ENCODE measurements at places on chromosomes 2 and 18. TPM values are rescaled to one million over a fixed set of nuclear protein-coding genes. Genes with fewer than 3 reads are reported as not detected.

The SYT4 gene
- not detected for total RNA-seq

The LHCGR gene
- total RNA-seq: not detected

The SPATA3 gene
- total RNA-seq: not detected

The FOXI3 gene
- total RNA-seq: not detected

- DNase-seq: no peak
These were observed 49.2 kb downstream of the FBXO48 start for GRCh38 chr2:68417926-68418325.
